ENCODE measurements at places on chromosomes 7 and 10. TPM values are rescaled to one million over a fixed set of nuclear protein-coding genes. Genes with fewer than 3 reads are reported as not detected.

CRYGN gene
- not detected for total RNA-seq

OPN4 gene
- not detected for total RNA-seq

ZKSCAN1 gene
- 9.7 TPM for total RNA-seq

FZD1 gene
- 2.7 TPM for total RNA-seq

CFAP69 gene
- total RNA-seq, result 1.8 TPM

NAT16 gene
- 0.06 TPM for total RNA-seq

DLX6 gene
- total RNA-seq, result not detected

IGF2BP3 gene
- total RNA-seq, result 23.8 TPM

C10orf143 gene
- total RNA-seq, result 1.2 TPM

RBM20 gene
- total RNA-seq, result 1.4 TPM

PTPRZ1 gene
- not detected for total RNA-seq

ORAI2 gene
- total RNA-seq, result 39.5 TPM

FANK1 gene
- total RNA-seq, result 3.0 TPM

TEX36 gene
- not detected for total RNA-seq

AMPH gene
- not detected for total RNA-seq

IGFBP3 gene
- total RNA-seq, result 221 TPM

RSU1 gene
- 86.3 TPM for total RNA-seq

NACAD gene
- total RNA-seq, result 0.29 TPM

DOCK1 gene
- 23.4 TPM for total RNA-seq

EN2 gene
- total RNA-seq, result 1.0 TPM

MPP7 gene
- total RNA-seq, result 0.23 TPM

SPDYE11 gene
- not detected for total RNA-seq

FAM180A gene
- total RNA-seq, result not detected

TRIM73 gene
- 1.6 TPM for total RNA-seq
